ENCODE measurements at places on chromosomes 12 and 14.

DNA sequence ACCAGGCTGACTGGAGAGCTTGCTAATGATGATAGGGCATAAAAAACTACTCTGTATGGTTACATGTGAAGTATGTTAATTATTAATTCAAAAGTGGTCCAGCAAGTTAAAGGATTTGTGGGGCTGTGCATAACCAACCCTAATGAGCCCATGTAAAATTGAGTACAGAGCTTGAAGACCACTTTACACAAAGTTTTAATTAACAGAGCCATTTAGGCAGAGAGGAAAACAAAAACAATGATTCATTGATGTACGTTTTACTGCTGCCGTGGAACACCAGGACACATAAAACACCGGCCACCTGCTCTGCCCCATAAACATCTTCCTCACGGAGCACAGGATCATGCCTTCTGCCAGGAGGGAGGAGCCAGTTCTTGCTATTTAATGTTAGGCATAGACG is 83.5 kb downstream of the RIMBP2 start:
- DNase-seq: peak; percentile 87

DNA sequence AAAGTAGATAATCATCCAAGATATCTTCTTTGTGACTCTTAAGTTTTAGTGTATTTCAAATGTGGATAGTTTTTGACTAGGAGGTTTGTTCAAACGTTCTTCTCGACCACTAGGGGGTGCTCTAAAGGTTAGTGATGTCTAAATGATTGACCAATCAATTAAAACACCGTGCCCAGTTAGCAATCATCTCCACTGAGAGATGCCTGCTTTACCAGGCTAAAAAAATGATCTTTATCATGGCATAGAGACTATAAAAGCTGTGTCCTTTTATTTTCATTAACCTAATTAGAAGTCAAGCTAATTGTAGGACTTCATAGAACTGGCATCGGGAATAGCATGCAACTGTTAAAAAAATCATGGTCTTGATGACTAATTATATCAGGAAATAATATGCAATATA is 153.9 kb downstream of the PRKCH start:
- DNase-seq: peak; percentile 45

- no peak for DNase-seq
Observed at GRCh38 chr12:26704684-26705460, 128.1 kb downstream of the ITPR2 start.

DNA sequence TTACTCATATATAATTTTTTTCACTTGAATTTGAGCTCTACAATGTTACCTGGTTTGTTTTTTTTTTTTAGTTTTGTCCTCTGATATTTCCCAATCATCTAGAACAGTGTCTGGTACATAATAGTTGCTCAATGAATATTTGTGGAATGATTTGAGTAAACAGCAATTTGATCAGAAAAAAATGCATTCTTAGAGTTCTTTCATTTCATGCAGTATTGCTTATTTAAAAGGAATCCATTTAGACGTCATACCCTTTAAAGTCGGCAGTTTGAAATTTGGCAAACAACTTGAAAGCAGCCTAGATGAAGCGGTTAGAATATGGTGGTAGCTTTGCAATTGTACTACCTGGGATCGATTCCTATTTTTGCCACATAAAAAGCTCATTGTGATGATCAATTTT is 140.0 kb downstream of the PDE3A start:
- no peak for DNase-seq

GRCh38 chr12:76591476-76591875 is 31.9 kb upstream of the OSBPL8 start:
- DNase-seq: no peak

DNA sequence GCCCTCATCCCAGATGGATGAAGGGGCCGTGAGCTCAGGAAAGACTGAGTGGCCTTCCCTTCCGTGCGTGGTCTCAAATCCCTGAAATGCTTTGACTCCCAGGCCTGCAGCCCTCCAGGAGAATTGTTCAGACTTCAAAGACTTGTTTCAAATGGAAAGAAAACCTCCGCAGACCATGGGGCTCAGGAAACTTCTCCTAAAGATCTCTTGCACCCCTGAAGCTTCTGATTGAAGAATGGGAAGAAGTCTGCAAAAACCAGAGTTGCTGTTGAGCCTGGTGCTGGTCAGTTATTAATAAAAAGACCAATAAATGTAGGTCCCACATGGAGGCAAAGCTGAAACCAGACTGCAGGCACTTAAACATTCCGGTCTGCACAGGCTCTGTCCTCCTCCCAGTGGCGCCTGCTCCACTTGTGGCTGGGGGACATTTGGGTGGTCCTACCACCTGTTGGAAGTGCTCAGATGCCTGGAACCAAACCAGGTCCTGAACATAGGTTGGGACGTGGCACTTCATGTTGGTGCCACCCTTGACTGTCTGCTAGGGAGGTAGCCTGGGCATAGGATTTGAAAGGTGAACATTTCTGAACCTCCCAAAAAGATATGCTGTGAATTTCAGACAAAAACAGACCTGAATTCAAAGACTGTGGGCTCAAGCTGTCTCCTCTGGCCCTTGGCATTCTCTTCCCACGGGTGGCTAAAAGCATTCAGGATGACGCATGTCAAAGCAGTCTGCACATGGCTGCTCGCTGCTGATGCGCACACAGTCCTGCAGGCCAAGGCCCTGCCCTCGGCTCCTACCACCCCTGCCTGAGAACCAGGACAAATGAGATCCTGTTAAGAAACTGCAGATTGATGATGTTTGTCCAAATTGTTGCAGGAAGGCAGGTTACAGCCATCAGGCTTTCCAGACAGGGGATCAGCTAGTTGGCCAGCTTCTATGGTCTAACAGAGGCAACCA is 36.2 kb upstream of the MEG3 start:
- no peak for DNase-seq

DNA sequence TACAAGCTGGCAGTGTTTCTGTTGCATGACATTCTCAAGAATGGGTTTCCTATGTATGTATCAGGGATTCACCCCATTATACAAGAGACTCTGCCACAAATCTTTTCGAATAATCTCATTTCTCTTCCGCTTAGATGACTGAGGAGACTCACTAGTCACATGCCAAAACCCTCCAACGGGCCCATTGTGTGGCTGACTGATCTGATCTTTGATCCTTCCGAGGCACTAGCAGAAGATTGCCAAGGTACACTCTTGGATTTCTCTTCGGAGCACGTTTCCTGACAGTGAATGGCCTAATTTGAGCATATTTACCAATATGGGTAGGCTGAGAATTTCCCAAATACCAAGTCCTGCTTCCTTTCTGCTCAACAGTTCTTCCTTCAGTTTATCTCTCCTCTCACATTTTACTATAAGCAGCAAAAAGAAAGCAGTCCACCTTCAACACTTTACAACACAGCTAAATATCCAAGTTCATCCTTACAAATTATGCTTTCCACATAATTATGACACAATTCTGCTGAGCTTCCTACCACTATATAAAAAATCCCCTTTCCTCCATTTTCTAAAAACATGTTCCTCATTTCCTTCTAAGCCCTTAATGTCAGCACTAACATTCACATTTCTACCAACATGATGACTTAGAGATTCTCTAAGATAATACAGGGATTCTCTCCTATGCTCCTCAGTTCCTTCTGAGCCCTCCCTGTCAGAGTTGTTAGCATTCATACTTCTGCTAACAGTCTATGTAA is 11.0 kb downstream of the PRPH start:
- no peak for DNase-seq

- DNase-seq: no peak
Observed at GRCh38 chr12:16844875-16845274, 238.9 kb upstream of the LMO3 start.

DNA sequence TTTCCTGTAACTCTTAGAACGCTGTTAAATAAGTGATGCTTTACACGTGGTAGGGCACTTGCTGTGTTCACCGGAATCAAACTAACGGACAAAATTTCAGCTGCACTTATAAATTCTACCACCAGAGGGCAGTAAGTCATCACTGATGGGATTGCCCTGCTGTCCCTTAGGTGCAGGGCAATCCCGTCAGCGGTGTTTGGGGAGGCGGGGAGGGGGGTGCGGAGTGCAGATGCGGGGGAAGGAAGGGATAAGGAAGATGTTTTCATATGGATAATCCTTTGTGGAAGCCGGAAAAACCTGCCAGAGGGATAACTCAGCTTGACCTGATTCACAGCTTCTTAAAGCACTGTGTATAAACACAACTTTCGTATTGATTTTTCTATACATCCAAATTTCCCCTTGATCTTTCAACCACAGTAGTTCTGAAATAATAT is 21.7 kb upstream of the SLC10A1 start:
- peak; percentile 61 for DNase-seq

DNA sequence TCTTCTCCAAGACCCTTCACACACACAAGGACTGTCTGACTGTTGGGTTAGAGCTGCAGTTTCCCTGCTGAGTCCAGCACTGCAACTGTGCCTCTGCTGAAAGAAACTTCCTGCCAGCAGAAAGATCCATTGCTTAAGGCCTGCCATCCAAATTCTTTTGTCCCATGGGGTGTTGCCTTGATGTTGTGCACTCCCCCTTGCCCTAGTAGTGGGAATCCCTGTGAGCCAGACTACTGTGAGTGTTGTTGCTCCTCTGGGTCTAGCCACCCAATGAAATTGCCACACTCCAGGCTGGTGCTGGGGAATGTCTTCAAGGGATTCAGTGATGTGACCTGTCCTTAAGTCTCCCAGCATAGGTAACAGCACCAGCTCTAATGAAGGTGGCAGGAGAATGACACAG is 166.6 kb upstream of the PDE3A start:
- no peak for DNase-seq

DNA sequence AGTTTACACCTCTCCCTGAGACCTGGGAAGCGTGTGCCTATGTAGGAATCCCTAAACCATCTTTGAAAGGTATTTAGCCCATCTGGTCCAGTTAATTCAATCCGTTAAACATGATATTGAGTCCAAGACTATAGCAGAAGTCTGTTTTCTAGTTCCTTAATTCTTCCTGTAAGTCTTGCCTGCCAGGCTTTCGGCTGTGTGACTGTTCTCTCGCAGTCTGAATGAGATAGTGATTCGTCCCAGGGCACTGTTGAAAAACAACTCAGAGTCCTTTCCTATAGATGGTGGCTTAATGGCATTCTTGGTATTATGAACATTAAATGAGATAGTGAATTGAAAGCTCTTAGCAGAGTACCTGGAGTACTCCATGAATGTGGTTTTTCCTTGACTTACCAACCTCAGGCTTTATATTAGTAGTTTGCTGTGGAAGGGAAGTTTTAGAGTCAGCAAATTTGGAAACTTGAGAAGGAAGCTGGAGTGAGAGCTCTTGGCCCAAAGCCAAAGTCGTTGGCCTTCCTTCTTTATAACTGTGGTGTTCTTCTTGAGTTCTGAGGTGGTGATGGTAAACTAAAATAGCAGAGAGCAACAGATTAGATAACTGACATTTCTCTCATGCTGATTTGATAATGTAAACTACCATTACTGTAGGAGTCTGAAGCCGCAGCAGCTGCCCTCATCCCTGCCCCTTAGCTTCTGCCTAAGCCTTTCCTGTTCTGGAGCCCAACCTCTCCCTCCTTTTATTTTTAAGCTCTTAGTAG is 76.5 kb downstream of the TGFB3 start:
- peak; percentile 19 for DNase-seq

GRCh38 chr14:53881921-53882320 is 74.7 kb downstream of the BMP4 start:
- DNase-seq: no peak

- no peak for DNase-seq
Observed at GRCh38 chr12:22788913-22789312, 163.9 kb downstream of the ETNK1 start.

DNA sequence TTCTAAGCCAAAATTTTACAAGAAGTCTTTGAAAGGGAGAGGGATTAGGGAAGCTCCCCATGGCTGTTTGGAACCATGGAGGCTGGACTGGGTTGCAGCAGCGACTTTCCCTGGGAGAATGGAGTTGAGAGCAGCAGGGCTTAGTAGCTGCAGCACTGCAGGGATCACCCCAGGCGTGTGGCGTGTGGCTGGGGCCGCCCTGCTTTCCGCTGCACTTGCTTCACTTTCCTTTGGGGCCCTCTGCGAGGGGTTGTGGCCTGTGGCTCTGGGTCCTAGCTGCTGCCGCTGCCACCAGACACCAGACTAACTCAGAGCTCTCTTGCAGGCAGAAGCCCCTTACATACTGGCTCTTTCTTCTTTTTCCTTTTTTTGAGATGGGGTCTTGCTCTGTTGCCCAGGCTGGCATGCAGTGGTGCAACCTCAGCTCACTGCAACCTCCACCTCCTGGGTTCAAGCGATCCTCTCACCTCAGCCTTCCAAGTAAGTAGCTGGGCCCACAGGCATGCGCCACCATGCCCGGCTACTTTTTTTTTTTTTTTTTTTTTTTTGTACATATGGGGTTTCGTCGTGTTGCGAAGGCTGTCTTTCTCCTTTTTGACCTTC is 25.4 kb downstream of the CCDC62 start:
- no peak for DNase-seq

GRCh38 chr12:52454411-52455201 is 2.7 kb upstream of the KRT6B start:
- no peak for DNase-seq

- no peak for DNase-seq
Observed at GRCh38 chr14:105885561-105886320, 359.4 kb downstream of the TMEM121 start.

- no peak for DNase-seq
Observed at GRCh38 chr14:75094896-75095295, 25.5 kb downstream of the ZC2HC1C start.

GRCh38 chr12:68428724-68429501 is 96.8 kb upstream of the MDM1 start:
- DNase-seq: no peak

DNA sequence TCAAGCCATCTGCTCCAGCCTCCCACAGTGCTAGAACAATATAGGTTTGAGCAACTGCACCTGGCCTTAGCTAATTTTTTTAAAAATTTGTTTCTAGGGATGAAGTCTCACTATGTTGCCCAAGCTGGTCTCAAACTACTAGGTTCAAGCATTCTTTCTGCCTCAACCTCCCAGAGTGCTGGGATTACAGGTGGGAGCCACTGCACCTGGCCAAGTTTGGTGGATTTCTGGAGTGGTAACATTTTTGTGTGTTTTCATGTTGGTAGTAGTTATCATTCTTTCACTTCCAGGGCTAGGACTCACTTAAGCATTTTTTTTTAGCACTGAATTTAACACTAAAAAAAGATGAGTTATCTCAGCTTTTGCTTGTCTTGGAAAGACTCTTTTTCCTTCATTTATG is 328.0 kb upstream of the RGS6 start:
- DNase-seq: no peak

GRCh38 chr14:97975216-97975615 is 1178.0 kb downstream of the VRK1 start:
- peak; percentile 13 for DNase-seq

- DNase-seq: no peak
Observed at GRCh38 chr14:38791862-38792261, 311.2 kb downstream of the SEC23A start.

- DNase-seq: no peak
Observed at GRCh38 chr14:74281069-74281468, 21.7 kb downstream of the ABCD4 start.

Data from NCI-H2171 treated with DMSO at 0.1 percent for 48 hours (cell line).